ENCODE measurements at places on chromosomes 3 and 15. TPM values are rescaled to one million over a fixed set of nuclear protein-coding genes. Genes with fewer than 3 reads are reported as not detected.

The GP9 gene
- total RNA-seq = not detected

The SAMD7 gene
- not detected for total RNA-seq

The FSIP1 gene
- 0.28 TPM for total RNA-seq

The CCDC51 gene
- total RNA-seq = 15.3 TPM

The ESYT3 gene
- 0.80 TPM for total RNA-seq

The HIGD2B gene
- total RNA-seq = not detected

The CERS3 gene
- total RNA-seq = 120 TPM

The MON1A gene
- total RNA-seq = 8.5 TPM

DNA sequence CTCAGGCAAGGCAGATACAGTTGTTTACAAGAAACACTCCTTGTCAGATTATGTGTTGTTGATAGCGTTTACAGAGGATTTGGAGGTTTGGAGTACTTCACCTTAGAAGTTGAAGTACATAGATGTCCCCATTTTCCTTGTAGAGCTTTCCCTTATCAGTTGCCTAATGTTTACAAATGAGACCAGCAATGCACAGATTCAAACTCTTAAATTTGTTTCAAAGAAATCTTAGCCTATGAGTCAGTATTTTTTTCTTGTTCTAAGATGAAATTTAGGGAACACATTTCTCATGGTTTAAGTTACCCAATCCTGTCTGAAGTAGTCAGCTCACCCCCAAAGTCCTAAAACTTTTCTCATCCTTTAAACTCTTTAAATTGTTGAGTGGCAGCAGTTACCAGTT is 6.3 kb upstream of the EIF5A2 start:
- no peak for ATAC-seq

- no peak for ATAC-seq
Observed at GRCh38 chr3:132351222-132351806, 34.1 kb downstream of the ACP3 start.

GRCh38 chr3:146262371-146263110 is 11.6 kb upstream of the PLSCR4 start:
- no peak for ATAC-seq

- ATAC-seq = no peak
Observed at GRCh38 chr3:69660631-69661030, 78.6 kb upstream of the MITF start.

- ATAC-seq = no peak
Observed at GRCh38 chr15:64096668-64097384, 1.0 kb downstream of the SNX1 start.

DNA sequence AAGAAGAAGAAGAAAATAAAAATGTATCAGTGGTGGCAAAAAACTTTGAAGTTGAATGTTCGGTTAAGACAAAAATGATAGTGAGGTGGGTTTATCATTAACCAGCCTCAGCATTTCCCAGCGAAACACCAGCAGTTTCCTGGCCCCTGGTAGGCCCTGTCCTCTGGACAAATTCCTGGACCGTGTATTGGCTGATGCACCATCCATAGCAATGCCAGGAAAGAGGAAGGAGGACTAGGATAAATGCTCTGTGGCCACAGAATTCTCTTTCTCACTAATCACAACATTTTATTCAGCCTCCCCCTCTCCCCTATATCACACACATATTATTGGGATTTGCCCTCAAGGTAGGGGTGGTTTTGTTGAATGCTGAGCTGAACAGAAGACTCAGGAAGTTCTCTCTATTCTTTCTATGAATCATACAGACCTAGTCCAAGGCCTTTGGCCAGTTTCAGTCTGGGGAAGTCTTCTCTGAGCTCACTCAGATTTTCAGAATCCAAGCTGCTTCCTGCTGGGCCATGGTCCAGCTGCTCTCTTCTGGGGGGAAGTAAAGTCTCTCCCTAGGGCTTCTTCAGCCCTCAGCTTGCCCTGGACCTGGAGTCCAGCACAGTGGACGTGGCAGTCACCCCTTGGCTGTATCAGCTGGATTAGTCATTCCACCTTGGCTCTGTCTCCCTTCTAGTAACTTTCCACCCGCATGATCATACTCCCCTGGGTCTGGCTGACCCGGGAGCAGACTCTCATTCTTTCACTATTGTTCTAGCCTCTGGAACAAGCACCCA is 27.6 kb downstream of the SLC28A1 start:
- peak; percentile 62 for ATAC-seq

DNA sequence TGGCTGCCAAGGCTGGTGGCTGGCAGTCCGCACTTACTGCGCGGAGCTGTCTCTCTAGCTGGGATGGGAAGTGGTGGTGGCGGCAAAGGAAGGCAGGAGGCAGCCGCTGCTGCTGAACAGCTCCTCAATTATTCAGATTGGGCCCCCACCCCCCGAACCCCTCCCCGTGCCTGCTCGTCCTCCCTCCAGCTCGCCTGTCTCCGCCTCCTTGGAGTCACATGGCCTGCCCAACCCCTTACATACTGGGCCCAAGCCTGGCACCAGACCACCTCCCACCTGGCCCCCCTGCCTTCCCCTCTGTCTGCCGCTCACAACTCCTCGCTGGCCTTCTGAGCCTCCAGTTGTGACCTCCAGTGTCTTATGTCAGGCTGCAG is at the start of gene SLC7A14:
Gene SLC7A14 (minus strand): TSS at position 139 of the 374 bp plus-strand sequence. CDS start 59,139 bp downstream, outside the sequence.
- no peak for ATAC-seq

- ATAC-seq = no peak
Observed at GRCh38 chr15:45637141-45637540, 2.3 kb downstream of the SQOR start.

- no peak for ATAC-seq
Observed at GRCh38 chr3:72721683-72722381, 126.4 kb downstream of the SHQ1 start.

DNA sequence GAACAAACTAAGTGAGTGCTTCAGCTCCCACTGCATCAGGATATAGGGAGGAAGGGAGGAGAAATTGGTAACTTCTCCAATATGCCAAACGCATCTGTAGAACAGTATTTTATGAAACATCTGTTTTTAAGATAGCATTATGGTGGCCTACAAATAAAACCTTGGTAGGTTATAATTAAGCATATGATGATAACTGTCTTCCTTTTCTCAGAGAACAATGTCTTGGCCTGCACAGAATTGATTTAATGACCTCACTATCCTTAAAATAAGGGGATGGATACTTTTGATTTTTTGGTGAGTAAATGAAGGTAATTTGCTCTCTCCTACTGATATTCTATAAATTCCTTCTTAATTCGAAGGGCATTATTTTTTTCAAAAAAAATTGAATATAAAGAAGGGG is 451.5 kb upstream of the TGFBR2 start:
- no peak for ATAC-seq

DNA sequence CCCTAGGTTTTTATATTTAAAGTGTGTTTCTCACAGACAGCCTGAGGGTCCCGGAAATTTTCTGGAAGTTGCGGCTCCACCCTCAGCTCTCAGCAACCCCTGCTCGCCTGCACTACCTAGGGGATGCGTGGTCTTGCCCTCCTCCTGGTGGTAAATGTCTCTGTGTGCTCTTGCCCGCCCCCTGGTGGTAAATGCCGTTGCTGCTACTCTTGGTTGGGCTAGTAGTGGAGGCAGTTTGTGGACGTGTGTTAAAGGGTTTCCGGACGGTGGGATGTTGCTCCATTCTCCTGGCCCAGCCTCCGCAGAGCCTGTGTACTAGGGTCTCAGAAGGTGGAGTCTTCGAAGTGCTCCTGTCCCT is 27.4 kb downstream of the STOML1 start:
- peak; percentile 89 for ATAC-seq

DNA sequence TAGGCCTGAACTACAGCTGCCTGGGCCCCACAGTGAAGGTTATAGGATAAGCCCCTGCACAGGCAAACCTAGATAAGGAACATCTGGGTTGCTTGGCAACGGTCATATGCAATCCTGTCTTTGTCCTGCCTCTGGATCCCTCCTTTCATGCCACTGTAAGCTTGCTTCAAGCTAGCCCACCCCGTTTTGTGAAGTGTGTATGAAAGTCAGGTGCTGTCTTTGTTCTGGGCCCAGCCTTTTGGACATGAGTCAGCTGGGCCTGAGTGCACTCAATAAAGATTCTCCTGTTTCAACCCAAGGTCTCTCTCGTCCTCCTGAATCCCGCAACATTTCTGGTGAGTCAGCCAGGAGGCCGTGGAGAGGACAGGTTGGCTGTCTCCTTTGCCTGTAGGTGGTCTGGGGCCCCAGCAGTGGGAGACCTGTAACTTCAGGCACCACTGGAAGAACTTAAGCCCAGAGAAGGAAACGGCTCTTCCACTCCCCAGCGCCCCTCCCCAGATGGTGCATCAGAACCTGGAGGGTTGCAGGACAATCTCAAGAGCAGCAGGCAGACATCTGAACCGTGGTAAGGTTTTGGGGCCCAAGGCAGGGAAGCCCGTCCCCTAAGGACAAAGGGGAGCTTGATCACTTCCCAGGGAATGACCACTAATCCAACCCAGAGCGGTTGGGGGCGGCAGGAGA is 8.3 kb upstream of the SLC9C1 start:
- ATAC-seq = no peak

GRCh38 chr15:47932951-47933641 is 187.7 kb upstream of the SLC24A5 start:
- ATAC-seq = peak; percentile 17

GRCh38 chr3:17340693-17341092 is 401.7 kb downstream of the TBC1D5 start:
- ATAC-seq = no peak

GRCh38 chr15:96629511-96629910 is 299.0 kb downstream of the NR2F2 start:
- ATAC-seq = no peak

- no peak for ATAC-seq
Observed at GRCh38 chr3:54954022-54954421, 26.2 kb upstream of the LRTM1 start.

DNA sequence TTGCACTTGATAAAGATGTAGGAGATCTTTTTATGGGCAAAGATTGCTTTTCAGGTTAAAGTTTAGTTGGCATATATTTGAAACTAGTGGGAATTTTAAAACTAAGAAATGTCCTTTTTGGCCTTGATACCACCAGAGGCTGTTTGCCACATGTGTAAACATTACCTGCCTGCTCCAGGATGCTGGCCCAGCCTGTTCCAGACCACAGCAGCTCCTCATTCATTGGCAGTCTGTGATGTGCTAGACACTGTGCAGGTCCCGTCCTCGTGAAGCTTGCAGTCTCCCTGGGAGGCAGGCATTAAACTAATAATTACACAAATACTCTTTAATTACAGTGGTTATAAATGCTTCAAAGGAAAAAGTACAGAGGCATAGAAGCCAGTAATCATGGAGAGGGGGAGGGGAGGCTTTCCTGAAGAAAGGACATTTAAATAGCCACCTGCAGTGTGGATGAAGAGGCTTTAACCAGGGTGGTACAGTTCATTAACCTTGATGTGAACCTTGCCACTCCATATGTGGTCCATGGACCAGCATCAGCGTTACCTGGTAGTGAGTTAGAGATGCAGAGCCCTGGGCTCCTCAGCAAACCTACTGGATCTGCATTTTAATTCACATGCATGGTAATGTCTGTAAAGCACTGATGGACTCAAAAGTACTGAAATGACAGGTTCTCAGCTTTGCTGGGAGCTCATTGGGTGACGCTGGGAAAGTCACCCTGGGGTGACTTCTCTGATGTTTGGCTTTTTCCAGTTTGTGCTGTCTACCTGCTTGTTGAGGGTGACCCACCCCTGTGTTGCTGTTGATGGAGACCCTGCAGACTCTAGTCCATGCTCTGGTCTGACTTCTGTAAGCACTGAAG is 5.3 kb downstream of the ZNF710 start:
- ATAC-seq = no peak

DNA sequence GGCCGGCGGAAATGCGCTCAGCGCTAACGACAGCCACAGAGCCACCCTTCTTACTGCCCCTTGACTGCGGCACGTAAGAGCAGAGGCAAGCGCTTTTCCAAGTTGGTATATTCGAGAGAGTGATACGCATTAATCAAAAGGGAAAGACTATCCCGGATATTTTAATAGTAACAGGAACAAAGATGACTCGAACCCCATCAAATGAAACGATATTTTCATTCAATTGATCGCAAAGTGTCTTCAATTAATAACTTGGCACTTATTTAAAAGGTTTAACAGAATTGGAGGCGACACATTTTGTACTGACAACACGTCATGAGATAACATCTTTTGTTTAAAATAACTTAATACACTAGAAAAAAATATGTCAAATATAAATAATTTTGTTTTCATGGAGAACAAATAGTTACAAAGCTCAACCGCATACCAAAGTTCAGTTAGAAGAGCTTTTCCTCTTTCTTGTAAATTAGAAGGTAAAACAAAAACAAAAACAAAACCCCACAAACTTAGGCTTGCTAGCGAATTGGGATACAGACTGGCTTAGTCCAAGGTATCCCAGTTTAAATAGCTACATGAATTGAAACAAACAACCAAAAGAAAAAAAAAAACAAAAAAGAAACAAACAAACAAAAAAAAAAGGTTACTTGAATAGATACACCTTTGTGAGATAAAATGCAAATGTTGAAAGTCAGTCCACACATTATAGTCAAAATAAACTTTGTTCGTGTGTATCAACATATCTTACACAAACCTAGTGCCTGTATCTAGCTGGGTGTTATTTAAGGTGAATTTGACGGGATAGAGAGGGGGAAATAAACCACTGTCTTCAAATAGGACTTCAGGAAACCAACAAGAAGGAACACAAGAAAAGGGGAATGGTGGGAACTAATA is 10.2 kb downstream of the SHOX2 start:
- ATAC-seq = no peak

- ATAC-seq = no peak
Observed at GRCh38 chr3:78481050-78481449, 1286.7 kb downstream of the ROBO1 start.

- ATAC-seq = no peak
Observed at GRCh38 chr15:68014219-68014618, 39.9 kb upstream of the PIAS1 start.

GRCh38 chr3:150385296-150386242 is 22.5 kb upstream of the TSC22D2 start:
- no peak for ATAC-seq

- no peak for ATAC-seq
Observed at GRCh38 chr15:69472562-69472961, 19.9 kb downstream of the RPLP1 start.

DNA sequence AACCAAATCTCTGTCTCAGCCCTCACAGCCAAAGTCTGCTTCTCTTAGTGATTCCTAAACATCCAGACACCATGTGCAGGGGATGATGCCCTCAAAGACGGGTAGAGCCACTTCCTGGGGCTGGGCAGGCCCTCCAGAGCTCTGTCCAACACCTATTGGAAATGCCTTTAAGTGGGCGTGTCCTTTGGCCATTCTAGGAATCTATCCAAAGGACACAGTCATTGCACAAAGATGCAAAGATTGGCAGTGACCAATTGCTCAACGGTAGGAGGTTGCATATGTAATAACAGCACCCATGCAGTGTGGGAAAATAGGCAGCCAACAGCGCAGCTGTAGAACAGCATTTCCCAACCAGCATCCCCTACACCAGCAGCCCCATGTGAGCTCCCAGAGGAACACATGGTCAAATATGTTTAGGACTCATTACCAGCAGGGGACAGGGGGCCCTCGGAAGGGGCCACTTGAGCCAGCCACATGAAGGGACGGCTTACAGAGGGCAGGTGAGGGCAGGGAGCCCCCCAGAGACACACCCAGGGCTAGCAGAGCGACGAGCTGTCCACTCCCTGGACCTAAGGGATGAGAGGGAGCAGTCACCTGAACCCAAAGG is 142.8 kb upstream of the IQSEC1 start:
- no peak for ATAC-seq
